ENCODE measurements at places on chromosomes 13 and 19.

GRCh38 chr19:3694361-3695123, 5.7 kb downstream of the PIP5K1C start:
- no peak for DNase-seq

GRCh38 chr13:97967948-97968347, 14.5 kb downstream of the IPO5 start:
- no peak for DNase-seq

- no peak for DNase-seq
Observed at GRCh38 chr19:2425622-2426581, 1.5 kb downstream of the TIMM13 start.

DNA sequence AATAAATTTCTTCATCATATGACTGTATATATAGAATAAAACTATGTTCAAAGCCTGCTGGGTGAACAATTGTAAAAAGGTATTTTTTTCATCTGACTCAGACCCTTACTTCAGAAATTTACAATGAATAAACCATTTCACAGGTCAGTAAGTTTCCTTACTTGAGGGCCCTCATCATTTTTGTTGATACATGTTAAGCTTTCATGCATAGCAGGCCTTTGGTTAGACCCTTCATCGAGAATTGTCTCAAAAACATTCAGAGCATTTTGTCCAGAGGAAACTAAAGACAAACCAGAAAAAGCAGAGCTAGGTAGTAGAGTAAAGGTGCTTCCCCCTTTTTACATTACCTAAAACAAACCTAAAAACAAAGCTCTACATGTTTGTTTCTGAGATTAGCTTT, 46.2 kb downstream of the FNDC3A start:
- DNase-seq, result no peak

GRCh38 chr13:77513719-77514335, 21.7 kb upstream of the SCEL start:
- no peak for DNase-seq

DNA sequence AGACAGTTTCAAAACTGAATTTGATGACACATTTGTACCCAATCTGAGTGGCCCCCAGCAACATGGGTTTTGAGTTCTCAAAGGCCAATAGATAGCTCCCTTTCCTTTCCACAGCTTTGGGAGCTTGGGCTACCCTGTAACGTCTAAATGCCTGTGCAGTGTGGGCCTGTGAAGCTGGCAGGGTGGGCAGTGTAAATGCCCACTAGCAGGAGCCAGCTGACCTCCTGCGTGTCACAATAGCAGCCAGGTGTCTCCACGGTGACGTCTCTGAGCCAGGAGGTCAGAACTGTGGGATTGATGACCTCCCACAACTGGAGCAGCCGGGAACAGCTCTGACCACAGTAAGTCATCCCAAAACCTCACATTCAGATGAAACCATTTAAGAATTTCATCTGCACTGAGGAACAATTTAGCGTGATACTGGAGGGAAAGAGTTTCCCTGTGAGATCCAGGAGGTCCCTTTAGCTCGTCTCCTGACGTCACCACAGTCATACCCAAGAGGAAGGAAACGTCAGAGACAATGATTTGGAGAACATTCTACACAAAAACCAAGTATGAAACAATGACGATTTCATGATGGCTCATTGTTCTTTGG, at the start of gene IPO5:
TSS of gene IPO5 (plus strand) at position 300 of the 595 bp plus-strand sequence. CDS start 23,022 bp downstream, outside the sequence.
- DNase-seq, result no peak

GRCh38 chr13:20740021-20740420, 33.7 kb downstream of the EEF1AKMT1 start:
- no peak for DNase-seq

- DNase-seq, result no peak
Observed at GRCh38 chr13:103236213-103236612, 170.0 kb upstream of the SLC10A2 start.

DNA sequence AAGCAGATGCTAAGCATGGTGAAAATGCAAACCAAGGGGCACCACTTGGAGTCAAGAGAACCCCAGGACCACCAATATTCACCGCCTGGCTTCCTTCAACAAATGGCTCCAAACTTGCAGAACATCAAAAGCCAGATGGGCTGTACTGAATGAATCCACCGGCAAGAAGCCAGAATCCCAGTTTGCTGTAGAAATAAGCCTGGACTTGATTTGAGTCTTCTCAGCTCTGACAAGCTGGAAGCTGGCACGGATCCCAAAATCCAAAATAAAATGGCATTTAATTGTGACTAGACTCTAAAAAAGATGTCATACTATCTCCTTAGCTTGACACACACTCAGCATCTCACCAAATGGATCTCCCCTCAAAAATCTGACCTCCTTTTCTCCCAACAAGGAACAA, 11.9 kb downstream of the EFNB2 start:
- no peak for DNase-seq

- DNase-seq, result no peak
Observed at GRCh38 chr13:74825152-74825937, 656.6 kb downstream of the TBC1D4 start.

DNA sequence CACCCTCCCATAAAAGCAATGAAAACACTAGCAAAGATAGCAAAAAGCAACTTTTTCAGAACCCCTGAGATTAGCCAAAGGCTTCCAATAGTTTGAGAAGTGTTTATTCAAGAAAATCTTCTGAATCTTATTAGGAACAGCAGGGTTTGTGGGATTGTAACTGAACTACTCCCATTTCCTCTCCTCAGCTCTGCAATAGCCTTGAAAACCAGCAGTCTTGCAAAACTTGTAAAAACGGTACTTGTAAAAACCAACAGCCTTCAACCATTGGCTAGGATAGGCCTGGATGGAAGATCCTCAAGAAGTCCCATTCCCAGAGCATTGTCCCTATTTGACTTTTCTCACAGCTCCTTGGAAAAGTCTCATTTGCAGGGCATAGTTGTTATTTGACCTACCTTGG, 12.1 kb downstream of the RNASEH2B start:
- DNase-seq, result no peak

- DNase-seq, result no peak
Observed at GRCh38 chr19:31946491-31946890, 398.9 kb upstream of the ZNF507 start.

DNA sequence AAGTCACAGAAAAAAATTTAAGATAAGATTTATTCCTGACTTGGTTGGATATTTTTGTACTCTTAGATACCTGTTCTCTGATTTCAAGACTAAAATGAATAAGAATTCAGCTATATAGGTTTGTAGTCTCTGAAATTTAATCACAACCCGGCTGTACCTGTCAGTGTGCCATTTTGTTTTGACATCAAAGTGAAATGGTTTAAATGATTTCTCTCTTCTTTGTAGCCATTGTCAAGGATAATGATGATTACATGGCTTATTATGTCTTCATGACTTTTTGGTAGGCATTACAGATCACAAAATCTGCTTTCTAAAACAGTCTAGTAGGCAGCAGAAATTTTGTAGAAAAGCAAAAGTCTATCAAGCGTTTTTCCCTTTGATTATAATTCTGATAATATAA, 72.5 kb downstream of the PCDH17 start:
- no peak for DNase-seq
